ENCODE measurements at places on chromosomes 7 and 10.

DNA sequence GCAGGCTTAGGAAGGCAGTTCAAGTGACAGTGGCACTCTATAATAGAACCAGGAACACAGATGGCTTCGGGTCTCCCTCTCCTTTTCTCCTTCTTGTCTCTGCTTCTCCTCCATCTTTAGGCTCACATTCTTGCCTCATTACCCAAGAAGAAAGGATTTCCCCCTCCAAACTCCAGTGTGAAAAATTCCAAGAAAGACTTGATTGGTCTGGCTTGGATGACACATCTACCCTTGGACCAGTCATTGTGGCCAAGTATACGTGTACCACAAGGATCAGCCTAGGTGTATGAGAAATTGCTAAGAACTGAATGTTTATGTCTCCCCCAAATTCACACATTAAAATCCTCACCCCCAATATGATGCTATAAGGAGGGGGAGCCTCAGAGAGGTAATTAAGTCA is 53.9 kb downstream of the PRTFDC1 start:
- no peak for DNase-seq

DNA sequence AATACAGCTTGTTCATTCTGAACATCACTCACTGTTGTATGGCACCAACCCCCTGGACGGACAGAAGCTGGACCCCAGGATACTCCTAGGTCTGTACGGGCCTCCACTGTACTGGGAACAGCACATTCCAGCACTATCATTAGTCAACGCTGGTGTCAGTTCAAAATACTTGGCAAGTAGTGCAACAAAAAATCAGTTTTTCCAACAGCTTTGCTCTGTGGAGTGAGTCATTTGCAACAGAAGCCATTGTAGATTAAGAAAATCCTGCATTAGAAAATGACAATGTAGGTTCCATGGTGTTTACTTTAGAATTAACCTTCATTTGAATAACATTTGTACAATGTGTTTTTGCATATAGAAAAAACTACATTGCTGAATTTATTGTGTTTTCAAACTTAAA is 266.6 kb downstream of the HDAC9 start:
- no peak for DNase-seq

GRCh38 chr10:48237259-48238250 is 36.9 kb downstream of the FRMPD2 start:
- DNase-seq = no peak

- DNase-seq = no peak
Observed at GRCh38 chr7:148850564-148850963, 33.5 kb downstream of the EZH2 start.

- no peak for DNase-seq
Observed at GRCh38 chr7:155066417-155066950, 3.6 kb upstream of the HTR5A start.

GRCh38 chr7:23593706-23594105 is 3.5 kb upstream of the CCDC126 start:
- DNase-seq = no peak

Data from stimulated activated CD4-positive, alpha-beta T cell treated with anti-CD3 and anti-CD28 coated beads, Interleukin-4, amount 100 ng/mL, for 4 hours (primary cell).